Left renal cortex interstitium (tissue), 4 donors: ENCODE measurements at places on chromosomes 7 and 10.

GRCh38 chr10:14565199-14565598, 209.5 kb downstream of the FAM107B start:
- DNase-seq, result no peak

GRCh38 chr10:103824281-103824680, 31.1 kb downstream of the SH3PXD2A start:
- no peak for DNase-seq

DNA sequence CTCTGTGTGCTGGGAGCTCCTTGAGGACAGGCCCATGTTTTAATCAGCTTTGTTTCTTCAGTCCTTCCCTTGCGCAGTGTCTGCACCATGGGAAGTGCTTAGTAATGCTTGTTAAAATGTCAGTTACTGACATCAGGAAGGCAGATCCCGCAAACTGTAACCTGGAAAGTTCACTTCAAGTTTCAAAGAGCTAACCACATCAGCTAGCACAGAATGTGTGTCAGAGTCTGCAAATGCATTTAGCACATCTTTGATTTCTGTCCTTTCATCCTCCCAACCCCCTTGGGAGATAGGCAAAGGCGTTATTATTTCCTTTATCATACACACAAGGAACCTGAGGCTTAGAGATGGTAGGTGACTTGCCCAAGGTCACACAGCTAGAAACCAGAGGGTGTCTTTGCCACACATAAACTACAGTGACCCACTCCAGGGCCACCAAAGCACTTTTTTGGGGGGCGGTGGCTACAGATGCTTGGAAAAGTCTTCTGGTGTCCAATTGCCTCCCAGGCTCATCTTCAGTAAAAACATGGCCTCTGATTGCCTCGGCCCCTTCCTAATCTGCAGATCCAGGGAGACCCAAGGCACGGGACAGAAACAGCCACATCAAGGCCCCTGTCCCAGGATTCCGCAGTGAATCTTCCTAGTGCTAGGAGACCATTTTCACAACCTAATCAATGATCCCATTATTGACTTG, 116.2 kb upstream of the GPR26 start:
- DNase-seq, result no peak

DNA sequence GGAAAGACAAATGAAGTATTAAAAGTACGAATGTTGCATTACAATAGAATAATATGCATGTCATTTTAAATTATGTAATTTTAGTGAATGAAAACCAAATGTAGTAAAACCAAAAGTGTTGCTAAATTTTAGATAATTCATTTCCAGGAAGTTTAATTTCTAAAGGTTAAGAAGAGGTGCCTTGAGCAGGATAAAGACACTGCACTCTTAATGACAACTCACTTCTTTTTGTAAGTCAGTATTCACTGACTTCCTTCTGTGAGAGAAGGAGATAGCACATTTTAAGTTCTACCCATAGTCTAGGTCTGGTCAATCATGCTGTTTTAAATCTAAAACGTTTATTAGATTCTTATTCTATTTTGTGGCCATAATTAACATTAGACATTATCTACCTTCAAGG, 160.2 kb downstream of the CRPPA start:
- DNase-seq, result no peak

DNA sequence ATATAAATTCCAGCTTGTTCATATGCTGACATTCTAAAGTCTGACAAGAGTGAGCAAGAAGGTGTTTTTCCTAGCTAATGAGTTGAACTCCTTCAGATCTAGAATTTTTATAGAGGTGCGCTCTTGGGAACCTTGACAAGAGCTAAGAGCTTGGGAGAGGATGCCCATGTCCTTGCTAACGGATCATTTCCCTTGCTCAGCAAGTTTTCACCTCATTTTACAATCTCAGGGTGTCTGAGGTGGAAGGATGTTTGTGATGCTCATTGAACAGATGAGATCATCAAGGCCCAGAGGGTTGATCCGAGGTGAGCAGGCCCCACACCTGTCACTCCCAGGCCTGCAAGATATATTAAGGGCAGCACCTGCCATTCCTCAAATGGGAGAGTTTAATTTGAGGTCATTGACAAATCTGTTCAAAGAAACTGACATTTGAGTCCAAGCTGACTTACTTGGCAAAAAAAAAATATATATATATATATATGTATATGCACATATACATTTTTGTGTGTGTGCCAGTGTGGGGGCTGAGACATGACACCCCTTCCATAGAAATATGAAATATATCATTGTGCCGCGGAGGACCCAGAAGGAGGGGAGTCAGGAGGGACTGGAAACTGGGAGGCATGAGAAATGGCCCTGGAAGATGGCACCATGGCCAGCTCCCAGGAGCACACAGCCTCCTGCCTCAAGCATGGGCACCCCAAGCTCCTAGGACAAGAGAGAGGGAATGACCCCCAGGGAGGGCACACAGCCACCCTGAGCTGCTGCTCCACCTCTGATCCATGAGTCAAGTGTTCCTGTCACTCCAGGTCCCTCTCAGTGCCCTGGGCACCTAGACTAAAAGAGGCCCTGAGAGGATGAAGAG, 17.3 kb upstream of the TMEM72 start:
- DNase-seq, result no peak

GRCh38 chr7:114070246-114070645, 151.4 kb upstream of the PPP1R3A start:
- DNase-seq, result no peak

- DNase-seq, result no peak
Measured at GRCh38 chr7:111855161-111855841, 293.0 kb upstream of the IMMP2L start.

GRCh38 chr7:109003742-109004141, 434.1 kb downstream of the DNAJB9 start:
- DNase-seq, result no peak

DNA sequence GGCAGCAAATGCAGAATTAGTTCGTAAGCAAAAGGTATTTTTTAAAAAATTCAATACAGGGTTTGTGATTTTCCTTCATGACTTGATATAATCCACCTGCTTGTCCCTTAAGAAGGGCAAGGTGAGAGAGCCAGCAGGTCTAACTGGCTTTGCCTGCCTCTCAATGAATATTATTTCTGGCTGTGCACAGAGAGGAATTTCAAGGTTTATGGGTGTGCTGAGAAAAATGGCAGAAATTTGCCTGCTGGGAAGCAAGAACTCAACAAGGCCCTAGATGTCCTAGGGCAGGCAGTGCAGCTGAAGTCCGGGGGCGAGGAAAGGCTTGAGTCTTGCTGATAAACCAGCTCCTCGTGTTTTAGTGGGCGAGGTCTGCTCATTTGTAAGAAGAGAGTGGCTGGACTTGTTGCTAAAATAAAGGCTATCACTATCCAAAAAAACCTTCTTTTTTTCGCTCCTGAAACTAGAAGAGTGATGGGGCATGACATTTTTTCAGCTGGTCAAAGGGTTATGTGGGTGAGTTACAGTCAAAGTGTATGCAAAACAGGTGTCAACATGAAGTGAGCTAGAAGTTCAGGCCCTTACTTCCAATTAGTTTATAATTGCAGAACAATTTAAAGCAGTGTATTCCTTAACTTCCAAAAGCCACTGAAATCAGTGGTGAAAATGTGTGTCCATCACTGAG, 385.8 kb upstream of the KLF6 start:
- DNase-seq, result no peak

DNA sequence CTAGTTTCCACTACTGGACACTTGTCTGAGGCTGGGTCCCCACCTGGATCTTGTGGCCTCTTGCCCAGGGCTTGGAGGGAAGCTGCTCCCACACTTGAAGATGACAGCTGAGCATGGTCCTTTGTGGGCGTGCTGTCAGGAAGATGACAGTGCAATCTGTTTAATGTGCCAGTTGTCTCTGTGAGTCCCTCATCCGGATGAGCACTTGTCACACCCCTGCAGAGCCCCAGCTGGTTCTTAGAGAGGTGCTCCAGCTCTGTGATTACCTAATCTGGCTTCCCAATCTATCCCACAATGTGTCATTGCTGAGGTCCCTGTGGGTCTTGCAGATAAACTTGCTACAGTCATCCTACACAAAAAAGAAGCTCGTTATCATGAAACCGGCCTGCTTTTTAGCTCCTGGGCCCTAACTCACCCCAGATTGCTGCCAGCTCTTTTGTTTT, 34.8 kb upstream of the CCSER2 start:
- DNase-seq, result no peak

- DNase-seq, result no peak
Measured at GRCh38 chr7:140267381-140268226, 90.8 kb upstream of the KDM7A start.

GRCh38 chr10:52485462-52485861, 171.4 kb downstream of the DKK1 start:
- no peak for DNase-seq

GRCh38 chr10:82796510-82796909, 921.5 kb downstream of the NRG3 start:
- DNase-seq, result peak; percentile 8

DNA sequence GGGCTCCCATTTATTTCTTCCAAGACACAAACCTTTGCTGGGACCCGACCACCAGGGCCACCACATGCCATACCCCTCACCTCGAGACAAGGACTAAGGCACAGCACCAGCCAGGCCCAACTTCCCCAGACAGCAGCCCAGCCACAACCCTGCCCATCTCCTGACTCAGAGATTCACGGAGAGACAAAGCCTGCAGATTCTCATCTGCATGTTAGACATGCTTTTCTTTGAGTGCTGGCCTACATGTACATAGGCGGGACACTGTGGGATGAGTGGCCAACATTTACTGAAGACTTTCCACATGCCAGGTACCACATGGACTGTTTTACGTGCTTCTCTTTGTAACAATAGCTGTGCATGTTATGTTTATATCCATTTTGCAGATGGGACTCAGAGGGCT, 221.3 kb upstream of the ZMIZ1 start:
- DNase-seq, result no peak

DNA sequence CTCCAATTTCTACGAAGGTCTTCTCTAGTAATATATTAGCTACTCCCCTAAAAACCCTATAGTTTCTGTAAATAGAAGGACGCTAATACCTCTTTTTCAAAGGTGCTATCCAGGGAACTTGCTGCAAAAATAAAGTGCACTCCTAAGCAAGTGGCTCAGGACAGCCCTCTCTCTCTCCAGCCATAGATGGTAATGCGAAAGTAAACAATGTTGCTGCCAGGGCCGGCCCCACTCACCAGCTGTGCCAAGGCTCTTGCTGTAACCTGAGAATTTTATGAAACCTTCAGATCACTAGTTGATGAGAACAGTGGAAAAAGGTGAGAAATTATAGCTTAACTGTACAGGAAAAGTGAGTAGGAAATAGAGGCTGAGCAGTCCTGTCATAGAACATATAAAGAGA, 10.9 kb upstream of the TAS2R39 start:
- DNase-seq, result no peak

- DNase-seq, result no peak
Measured at GRCh38 chr7:55212838-55213237, 152.3 kb upstream of the LANCL2 start.

GRCh38 chr7:117875566-117875965, 2.3 kb upstream of the CTTNBP2 start:
- DNase-seq, result no peak

GRCh38 chr10:85764108-85764507, 602.5 kb downstream of the GRID1 start:
- no peak for DNase-seq

DNA sequence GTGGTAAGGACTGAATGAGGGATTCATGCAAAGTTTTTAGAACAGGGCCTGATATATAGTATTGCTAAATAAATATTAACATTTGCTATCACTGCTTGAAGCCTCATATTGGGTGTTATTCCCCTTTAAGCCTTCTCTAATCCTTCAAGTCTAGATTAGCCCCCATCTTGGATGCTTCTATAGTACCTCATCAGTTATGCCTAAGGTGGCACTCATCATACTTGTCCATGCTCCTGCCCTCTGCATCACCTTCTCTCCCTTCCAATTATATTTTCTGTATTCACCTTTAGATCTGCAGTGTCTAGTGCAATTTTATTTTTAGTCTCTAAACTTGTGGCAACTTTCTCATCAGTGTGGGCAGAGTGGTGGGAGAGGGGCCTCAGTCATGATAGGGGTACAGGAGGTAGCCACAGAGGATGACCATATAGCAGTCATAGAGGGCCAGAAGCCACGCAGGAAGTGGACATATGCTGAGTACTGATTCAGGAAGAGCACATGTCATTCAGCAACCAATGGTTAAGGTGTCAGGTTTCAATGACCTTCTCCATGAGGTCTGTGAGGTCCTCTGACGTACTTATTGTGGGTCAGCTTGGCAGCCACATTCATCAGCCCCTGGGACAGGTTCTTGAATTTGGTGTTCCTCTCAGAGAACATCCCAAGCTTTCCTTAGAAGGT, 2.5 kb downstream of the ENTPD1 start:
- DNase-seq, result no peak

DNA sequence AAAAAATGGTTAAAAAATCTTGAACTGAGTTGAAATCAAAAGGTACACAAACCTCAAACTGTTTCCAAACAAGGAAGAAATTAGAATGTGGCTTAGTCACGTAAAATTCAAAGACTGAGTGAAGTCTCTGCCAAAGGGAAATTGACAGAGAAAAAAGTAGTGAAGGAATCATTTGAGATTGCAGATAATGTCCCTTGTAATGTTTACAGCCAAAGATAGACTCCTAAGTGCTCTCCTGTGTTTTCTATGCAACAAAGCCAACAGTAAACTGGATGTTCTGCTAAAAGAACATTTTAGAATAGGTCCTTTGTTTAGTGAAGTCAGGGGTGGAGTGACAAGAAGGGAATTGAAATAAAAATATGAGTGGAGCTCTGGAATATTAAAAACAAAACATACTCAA, 117.9 kb downstream of the ITGA8 start:
- DNase-seq, result no peak

GRCh38 chr10:24438800-24439199, 229.9 kb downstream of the KIAA1217 start:
- DNase-seq, result no peak

DNA sequence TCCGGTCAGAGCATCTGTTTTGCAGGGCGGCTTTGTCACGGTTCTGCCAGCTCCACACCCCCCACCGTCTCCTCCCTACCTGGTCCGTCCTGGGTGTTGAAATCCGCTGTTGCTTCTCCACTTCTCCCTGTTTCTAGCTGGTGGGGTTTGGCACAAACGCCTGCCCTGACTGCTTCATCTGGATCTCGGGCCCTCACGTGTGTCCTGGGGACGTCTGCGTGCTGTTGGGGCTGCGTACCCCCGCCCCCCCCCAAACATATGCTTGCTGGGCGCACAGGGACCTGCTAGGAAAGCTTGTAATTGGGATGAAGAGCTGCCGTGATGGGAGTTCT, 11.3 kb downstream of the AMZ1 start:
- no peak for DNase-seq

DNA sequence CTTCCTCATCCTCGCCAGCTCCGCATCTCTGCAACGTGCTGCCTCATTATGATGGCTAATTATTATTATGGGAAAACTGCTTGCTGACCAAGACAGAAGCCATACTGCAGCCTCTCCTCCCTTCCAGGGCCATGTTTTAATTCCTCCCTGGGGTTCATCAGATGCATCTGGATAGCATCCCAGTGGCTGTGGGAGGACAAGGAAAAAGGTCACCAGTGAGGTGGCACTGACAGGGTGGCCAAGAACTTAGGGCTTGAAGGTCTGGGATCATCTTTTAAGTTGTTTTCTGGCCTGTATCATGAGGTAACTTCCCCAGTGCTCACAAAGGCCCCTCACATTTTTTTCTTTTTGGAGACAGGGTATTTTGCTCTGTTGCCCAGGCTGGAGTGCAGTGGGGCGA, 39.6 kb downstream of the KCNH2 start:
- DNase-seq, result no peak
